ENCODE measurements at places on chromosomes 13 and 19.

DNA sequence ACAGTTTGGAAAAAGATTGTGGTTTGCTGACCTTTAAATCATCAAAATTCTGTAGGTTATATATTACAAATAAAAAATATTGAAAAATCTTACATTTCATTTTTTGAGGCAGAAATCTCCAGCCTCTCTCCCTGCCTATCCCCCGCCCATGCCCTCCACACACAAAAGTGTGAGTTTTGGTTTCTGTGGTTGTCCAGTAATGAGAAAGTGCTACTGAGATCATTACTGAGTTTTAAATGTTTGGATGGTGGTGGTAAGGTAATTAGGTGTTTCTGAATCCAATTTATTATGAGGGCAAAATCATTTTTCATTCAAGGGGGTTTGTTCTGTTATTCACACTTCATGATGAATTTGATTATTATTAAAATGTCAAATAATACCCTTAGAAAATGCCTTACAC, 448.0 kb upstream of the SLC10A2 start:
- no peak for DNase-seq

GRCh38 chr13:59319276-59319675, 844.5 kb downstream of the DIAPH3 start:
- DNase-seq, result no peak

DNA sequence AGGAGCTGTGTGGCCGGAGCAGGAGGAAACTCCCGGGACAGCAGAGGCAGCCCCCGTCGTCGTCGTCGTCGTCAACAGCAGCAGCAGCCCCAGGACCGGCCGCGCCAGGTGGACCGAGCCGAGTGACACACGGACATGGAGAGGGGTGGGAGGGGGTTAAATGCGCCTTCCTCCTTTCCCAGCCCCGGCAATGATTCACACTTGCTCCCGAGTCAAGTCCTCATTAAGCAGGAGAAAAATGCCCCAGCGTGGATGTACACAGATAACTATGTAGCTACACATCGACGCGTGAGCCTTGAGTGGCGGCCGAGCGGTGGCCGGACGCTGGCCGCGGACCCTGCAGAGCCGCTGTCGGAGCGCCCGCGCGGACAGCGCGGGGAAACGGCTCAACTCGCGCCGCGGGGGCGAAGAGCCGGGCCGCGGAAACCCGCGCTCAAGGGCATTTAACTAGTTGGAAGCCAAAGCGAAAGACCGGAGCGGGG, 645 bp downstream of the UBL3 start:
- peak; percentile 9 for DNase-seq

DNA sequence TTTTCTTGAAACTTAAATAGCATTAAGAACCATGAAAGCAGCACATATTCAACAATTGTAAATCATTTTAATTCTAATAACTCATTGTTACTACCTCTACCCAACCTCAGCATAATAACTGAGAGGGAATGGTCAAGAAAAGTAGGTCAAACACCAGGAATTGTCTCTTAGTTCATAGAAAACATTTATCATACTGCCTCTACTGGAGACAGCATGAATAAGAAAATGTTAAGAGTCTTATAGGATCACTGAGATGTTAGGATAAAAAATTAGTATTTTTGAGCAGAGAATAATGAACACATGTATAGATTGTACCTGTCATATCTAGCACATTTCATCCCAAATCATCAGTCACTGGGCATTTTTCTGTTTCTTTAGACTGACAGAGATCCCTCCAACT, 515.3 kb downstream of the PCDH9 start:
- no peak for DNase-seq

Data from T follicular helper cell (primary cell).